ENCODE measurements at places on chromosomes 11 and 22.
A peak's percentile ranks its signal among the peaks of the same experiment; 100 is the strongest.

DNA sequence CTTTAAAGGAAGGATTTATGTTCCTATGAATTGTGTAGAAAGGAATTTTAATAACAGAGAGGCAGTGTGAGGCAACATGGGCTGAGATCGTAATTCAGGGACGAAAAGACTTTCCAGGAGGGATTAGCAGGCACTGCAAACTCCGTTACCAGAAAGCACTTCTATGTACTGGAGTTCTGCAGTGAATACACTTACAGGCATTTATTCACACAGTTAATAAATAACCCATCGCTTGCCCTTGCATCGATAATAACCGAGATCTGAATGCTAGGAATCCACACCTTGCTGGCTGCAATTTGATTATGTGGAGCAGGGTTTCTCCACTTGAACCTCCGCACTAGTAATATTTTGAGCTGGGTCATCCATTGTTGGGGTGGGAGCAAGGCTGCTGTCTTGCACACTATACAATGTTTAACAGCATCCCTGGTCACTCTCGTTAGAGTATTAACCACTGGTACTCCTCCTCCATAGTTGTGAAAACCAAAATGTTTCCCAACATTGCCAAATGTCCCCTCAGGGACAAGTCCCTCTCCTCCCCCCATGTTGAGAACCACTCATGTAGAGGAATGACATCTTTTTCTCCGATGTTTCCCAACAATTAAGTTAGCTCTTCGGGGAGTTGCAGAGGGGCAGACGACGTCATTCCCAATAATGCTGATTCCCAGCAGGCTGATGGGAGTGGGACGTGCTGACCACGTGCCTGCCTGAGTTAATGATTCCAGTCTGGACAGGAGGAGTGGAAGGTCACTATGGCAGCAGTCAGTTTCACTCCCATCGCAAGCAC is 99.5 kb downstream of the SNX19 start:
- no peak for DNase-seq

GRCh38 chr11:96230686-96231085 is 112.3 kb downstream of the MAML2 start:
- no peak for DNase-seq

GRCh38 chr11:44842220-44842619 is 108.5 kb downstream of the TP53I11 start:
- no peak for DNase-seq

DNA sequence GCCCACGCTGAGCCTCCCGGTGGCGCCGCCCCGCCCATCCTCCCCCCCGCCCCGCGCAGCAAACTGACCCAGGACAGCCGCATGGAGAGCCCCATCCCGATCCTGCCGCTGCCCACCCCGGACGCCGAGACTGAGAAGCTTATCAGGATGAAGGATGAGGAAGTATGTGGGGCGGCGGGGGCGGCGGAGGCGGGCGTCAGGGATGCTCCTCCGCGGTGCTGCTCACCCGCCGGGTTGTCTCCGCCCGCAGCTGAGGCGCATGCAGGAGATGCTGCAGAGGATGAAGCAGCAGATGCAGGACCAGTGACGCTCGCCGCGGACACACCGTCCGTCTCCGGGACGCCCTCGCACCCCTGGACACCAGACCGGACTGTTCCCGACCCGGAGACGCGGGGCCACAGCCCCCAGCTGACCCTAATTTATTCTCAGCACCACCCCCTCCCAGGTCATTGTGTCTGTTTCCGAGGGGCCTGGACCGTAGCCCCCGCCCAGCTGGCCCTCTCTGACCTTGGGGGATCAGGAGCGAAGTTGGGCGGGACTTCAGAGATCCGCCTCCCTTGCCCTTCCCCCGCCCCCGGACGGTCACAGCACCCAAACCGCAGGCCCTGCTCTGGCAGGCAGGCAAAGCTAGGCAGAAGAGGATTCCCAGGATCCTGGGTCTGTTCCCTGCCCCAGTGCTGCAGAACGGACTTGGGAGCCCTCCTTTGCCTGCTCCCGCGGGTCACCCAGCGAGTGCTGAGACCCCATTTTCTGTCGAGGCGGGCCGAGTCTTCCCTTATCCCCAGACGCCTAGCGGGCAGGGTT is 959 bp upstream of the GP1BB start:
- no peak for DNase-seq

DNA sequence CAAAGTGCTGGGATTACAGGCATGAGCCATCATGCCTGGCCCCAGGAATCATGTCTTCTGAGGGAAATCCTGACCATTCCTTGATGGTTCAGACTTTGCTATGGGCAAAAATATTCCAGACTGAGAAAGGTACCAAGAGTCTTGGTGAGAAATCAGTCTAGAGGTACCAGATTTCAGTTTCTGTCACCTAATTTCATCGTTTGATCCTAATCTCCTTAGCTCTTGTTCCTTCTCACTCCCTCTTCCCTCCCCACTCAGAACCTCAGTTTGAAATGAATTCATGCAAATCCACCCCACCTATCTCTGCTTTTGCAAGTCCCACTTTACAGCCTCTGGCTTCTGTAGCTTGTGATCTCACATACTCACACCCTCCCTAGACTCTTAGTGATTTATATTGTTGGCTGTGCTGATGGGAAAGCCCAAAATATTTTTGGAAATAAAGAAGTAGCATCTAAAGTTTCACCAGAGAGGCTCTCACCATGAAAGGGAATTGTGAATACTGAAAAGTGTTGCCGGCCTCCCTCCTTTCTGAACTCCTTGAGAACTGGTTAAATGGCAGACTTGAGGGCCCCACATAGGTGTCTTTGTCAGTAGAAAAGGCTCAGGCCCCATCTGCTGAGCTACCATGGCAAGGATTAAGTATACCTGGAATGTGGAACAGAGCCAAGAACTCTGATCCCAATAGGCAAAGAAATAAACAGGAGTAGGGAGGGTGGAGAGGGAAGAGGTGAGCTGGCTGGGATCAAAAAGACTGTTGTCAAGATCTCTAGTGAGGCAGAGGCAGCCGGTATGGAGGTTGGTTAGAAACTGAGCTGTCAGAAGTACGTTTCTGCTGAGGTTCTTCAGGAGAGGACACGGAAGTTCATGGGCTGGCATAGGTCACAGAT is 190.5 kb upstream of the MTMR2 start:
- DNase-seq, result no peak

DNA sequence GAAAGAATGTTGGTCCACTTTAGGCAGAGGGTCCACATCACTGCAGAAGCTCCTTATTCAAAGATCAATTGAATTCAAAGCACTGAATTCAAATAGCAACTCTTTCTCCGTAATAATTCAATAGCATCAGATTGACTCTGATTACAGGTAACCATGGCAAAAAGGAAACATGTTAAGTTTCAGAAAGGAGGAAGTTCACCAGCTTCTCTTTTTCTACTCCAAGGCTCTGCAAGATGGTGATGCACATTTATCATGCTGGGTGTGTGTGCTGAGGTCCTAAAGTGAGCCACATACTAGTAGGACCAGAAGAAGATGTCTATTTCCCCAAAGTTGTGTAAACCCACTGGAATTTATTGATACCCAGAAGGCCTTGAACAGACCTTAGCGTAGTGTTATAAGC is 18.0 kb upstream of the DRD2 start:
- DNase-seq, result no peak

DNA sequence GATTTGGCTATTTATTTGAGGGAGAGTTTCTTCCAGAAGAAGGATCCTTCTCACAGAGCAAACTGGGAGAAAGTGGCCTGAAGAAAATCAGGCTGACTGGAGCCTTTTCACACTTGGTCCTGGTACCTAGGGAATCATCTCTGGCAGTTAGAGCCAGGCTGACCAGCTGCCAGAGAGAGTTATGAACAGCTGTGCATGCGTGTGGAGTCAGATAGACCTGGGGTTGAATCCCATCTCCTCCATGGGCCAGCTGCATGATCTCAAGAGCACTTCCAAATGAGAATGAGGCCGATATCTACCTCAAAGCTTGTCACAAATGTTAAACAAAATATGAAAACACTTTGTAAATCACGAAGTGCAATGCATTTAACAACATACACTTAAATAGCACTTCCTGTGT is 390.0 kb downstream of the TENM4 start:
- no peak for DNase-seq

DNA sequence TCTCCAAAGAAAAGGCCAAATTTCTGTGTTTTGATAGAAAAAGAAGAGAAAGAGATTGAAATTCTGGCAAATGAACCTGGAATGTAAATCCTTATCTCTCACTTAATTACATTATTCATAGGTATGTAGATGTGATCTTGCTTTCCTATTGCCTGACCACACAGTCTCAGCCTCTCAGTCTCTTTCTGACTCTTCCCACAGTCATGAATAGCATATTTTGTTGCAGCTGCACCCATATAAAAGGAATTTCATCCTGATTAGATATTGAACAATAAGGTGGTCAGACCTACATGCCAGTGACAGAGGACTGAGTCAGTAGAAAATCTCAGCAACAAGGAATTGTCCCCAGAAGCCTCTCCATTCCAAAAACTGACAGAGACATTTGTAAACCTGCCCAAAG is 62.9 kb upstream of the LRRC4C start:
- DNase-seq, result no peak

DNA sequence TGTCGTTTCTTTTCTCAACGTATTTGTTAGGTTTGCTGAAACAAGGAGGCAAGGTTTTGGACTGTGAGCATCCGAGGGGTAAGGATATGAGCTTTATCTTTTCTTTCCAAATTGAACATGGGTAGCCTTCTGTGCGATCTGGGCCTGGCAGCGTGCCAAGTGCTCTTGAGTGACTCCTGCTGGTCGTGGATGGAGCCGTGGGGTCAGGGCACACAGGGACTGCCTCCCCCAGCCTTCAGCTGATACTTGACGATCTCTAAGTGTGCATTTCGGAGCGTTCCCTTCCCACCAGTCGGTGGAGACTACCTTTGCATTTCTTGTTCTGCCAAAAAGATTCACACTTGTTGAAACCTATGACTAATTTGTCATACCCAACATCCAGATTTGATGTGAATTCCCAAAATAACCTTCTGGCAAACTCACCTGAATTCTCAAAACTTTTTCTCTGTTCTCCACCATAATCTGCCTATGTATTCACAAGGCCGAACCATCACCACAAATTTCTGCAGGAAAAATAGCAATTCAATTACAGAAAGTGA is 40.1 kb upstream of the CLMP start:
- peak; percentile 30 for DNase-seq

DNA sequence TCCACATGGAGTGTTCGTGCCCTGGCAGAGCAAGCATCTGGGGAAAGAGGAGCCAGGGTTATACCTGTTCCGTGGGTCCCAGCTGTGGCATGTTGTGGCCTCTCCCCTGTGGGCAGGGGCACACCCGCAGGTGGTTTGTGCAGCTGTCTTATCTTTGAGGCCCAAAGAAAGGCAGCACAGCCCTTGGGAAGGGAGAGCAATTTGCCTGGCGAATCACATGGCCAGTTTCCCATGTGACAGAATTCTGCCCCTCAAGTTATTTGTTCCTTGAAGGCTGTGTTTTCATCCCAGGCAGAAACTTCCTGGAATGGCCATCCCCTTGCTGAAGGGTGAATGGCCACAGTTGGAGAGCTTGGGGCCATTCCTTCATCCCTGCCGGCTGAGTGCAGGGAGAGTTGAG is 16.4 kb upstream of the COX8A start:
- DNase-seq, result no peak

Data from activated naive CD4-positive, alpha-beta T cell treated with Interleukin-2 at 50 U/mL for 16 hours (primary cell).